ENCODE measurements at places on chromosomes 7 and 10.

- no peak for DNase-seq
Measured at GRCh38 chr7:104900525-104901239, 113.3 kb upstream of the KMT2E start.

DNA sequence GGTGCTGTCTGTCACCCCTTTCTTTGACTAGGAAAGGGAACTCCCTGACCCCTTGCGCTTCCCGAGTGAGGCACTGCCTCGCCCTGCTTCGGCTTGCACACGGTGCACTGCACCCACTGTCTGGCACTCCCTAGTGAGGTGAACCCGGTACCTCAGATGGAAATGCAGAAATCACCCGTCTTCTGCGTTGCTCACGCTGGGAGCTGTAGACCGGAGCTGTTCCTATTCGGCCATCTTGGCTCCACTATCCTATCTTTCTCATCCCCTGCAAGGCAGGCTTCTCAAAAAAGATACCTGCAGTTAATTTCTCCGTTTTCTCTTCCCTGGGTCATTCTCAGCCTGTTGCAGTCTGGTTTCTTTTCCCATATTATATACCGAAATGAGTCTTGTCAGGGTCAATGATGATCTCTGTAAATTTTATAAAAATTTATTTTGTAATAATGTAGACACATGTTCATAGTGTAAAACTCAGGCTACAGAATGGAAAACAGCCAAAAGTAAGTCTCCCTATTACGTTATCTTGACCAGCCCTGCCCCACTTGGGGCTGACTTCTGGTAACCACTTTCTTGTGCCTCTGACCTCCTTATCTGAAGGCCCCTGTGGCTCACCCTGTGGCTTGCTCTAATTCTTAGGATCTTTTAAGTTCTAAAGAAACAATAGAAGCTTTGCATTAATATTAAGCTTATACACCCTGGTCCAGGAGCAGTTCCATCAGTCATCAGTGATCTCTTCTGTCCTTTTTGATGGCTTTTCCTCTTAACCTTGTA, 20.7 kb downstream of the BLVRA start:
- DNase-seq = no peak

DNA sequence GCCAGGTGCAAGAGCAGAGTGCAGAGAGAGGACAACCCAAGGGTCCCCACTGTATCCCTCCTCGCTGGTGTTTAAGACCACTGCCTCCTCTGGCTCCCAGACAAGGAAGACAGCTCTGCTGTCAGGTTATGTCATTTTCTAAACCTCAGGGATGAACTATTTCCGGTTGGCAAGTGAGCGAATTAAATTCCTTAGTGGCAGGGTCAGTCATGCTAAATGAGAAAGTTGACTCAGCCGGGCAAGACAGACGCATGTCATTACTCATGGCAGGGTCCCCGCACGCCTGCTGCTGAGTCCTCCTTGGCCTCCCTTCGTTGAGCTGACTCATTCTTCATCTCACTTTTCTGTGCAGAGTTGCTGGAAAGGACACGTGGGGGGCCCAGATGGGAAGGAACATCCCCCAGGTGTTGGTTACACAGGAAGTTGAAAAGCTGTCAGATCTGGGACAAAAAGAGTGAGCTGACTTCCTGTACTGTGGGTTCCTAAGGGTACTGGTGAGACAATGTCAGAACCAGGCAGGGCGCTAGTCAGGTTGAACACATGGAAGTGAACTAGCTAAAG, 47.1 kb upstream of the UCN3 start:
- DNase-seq = peak; percentile 18

DNA sequence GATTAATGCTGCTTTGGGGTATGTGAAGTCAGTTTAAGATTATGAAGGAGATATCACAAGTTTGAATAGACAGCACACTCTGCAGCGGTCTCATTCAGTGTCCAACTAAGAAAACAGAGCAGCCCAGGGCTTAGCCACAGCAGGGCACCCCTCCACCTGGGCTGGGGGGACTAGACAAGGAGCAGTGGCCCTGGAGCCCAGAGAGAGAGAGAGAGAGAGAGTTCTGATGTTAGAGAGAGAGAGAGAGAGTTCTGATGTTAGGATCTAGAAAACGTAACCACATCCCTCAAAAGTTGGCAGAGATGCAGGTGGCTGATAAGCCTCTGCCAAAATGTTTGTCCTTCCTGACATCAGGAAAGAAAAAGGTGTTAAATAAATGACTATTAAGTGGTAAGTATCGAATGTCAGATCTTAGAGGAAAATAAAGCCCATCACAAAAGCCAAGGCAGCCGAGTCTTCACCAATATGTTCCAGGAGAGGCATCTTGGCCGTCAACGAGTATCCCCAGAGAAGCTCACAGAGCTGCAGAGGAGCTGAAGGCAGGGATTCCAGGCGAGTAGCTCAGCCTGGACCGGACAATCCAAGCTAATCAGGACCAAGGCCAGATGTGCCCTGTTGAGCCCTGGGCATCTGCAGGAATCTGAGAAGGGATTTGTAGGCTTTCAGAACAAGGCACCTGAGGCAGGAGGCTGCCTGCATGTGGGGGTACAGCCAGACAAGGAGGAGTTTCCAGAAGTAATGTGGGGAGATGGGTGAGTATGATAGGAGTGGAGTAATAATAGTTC, 150.1 kb upstream of the TCF7L2 start:
- DNase-seq = no peak

- no peak for DNase-seq
Measured at GRCh38 chr7:31111109-31111451, 59.0 kb downstream of the ADCYAP1R1 start.

- no peak for DNase-seq
Measured at GRCh38 chr7:12719141-12719919, 31.9 kb downstream of the ARL4A start.

GRCh38 chr10:14800397-14800796, 25.7 kb upstream of the FAM107B start:
- no peak for DNase-seq

GRCh38 chr10:114704679-114705078, 46.6 kb upstream of the ABLIM1 start:
- no peak for DNase-seq

DNA sequence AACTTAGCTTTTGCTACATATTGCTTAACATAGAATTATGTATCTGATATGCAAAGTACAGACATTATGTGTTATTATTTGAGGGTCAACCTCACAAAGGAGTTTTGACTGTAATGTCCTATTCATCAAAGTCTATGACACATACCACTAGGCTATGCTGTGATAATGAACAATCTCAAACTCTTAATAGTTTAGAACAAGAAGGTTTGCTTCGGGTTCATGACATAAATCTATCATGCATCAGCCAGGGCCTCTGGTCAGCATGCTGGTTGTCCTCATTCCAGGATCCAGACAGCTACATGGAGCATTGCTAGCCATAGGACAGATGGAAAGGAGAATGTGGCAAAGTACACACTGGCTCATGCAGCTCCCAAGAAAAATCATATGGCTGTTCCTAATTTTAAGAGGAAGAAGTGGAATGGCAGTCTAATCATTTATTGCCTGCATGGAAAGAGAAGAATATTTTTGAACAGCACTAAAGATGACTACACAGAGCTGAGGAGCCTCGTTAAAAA, 332.1 kb downstream of the GPR158 start:
- DNase-seq = no peak

DNA sequence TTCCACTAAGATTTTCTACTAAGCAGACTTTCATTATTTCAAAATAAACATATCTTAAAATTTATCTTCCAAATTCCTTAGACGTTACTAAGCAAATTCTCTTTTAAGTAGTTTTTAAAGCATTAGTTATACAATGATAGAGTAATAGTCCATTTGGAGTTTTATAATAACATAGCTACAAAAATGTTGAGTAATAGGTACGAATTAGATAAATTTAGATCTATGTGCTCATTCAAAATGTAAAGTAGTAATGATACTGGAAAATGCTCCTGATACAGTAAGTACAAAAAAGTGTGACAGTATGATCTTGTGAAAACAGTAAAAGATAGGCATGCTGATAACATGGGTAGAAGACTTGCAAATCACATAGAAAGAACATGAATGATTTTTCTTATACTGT, 4.5 kb downstream of the DMTF1 start:
- no peak for DNase-seq

DNA sequence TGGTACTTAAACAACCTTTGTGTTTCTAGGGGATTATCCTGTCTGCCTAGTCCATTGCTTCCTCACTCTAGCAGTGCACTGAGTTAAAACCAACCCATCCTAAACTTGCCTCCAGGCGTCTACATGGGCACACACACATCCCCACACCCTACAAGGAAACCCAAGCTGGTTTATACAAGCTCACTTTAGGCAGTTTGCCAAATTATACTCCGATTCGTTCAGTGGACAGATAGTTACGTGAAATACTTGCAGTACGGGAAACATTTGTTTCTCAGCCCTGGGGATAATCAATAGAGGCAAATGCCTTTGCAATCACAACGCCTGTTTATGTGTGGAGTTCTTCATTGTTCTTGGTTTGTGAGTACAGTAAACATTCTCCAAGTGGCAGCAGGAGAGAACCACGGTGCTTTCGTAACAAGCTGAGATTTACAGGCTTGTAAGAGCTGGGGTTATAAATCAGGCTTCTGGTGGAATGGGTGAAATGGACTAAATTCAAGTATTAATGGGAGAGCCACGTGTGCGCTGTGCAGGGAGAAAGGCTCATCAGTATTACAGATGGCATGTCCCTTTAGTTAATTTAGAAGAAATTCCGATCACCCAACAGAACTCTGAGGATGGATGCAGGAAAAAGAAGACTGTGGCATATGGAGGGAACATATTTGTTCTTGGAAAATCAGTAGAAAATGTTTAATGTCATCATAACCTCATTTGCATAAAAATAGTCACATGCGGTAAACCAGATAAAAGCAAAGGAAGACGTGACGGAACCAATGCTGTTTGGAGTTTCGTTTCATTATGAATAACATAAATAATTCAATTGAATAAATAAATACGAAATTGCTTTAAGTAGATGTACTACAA, 217.1 kb downstream of the GALNT17 start:
- no peak for DNase-seq

GRCh38 chr7:106331441-106332175, 46.8 kb upstream of the NAMPT start:
- DNase-seq = no peak

DNA sequence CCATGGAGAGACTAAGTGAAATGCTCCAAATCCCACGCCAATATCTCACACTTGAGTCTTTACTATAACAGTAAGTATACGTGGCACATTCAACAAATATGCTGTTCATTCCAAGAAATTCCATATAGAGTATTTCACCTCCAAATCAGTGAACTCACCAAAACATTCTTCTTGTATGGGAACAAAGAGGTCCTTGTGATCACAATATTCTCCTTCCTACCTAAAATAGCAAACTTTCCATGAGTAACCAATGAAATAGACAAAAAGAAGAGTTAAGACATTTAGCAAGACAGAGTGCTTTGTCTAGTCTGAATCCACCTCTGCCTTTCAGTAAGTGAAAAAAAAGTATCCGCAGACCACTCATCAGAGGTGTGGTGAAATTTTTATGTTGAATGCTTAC, 77.3 kb upstream of the NXPH1 start:
- DNase-seq = no peak

GRCh38 chr7:135771961-135772638, 23.5 kb upstream of the FAM180A start:
- no peak for DNase-seq

DNA sequence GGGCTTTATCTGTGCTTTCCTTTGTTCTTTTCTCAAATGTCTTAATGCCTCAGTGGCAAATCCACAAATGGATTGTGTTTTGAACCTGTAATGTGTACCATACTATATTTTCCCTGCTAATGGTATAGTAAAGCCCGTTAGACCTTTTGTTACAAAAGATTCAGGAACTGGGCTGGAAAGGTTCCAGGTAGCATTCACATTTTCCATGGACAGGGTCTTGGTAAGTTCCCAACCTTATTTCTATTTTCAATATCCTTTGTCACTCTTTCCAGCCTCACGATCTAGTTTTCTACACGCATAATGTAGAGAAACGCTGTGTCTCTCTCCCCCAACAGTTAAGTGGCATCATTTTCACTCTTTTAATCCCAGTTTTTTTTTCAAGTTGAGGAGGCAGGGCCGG, 153.0 kb downstream of the PLCE1 start:
- no peak for DNase-seq

GRCh38 chr10:58824396-58824795, 311.7 kb downstream of the BICC1 start:
- DNase-seq = no peak

DNA sequence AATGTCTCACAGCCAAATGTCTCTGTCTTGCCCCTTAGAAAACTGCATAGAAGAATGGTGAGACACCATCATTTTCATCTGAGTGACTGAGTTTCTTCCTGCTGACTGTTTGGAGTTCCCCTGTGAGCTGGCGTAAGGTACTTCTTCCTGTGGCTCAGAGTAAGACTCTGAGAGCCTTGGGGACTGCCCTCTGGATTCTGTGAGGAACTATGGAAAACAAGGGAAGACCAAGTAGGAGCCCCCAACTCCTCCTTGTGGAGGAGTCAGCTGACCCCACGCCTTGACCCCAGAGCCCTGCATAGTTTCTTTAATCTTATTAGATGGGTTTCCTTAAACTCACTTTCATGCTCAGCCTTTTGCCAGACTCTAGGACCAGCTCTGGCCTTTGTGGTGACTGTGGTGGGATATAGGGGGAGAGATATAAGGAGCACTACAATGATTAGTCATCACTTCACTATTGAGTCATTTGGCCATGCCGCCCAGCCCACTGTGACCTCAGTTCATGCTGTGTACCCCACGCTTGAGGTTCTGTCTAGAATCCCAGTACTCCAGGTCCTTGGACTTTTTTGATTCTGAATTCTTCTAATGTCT, 51.8 kb upstream of the FAM133B start:
- no peak for DNase-seq

- DNase-seq = no peak
Measured at GRCh38 chr10:50367732-50368131, 116.4 kb upstream of the ASAH2 start.

- no peak for DNase-seq
Measured at GRCh38 chr10:8214587-8214986, 160.1 kb downstream of the GATA3 start.

- DNase-seq = no peak
Measured at GRCh38 chr7:121006711-121007315, 18.3 kb downstream of the CPED1 start.

- no peak for DNase-seq
Measured at GRCh38 chr7:29042824-29043231, 84.7 kb upstream of the TRIL start.

DNA sequence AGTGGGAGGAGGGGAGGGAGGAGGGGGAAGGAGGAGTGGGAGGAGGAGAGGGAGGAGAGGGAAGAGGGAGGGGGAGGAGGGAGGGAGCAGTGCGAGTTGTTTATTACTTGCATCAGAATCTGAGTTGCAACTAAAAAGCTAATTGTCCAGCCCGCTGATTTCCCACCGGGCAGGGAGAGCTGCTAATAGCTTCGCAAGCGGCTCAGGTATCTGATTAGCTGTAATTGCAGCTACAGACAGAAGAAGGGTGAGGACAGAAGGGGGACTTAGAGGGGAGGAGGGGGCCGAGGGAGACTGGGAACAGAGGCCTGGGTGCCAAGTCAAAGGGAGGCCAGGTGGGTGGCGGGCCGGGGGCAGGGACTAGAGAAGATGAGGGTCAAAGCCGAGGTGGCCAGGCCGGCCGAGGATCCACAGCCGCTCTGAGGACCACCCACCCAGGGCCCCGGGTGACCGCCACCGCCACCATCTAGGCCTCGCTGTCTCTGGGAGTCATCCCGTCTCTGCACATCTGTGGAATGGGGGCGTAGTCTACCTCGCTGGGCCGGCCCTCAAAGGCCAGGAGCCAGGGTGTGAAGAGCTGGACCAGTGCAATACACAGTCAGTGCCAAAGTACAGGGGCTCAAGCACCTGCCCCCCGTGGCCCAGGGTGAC, 54.2 kb downstream of the MICALL2 start:
- no peak for DNase-seq

All from activated naive CD4-positive, alpha-beta T cell (primary cell).